Effector memory CD8-positive, alpha-beta T cell (primary cell): ENCODE measurements at places on chromosomes 3 and 15.

- H3K4me1 ChIP-seq, result no peaks in the 10 kb centered on the region
- no peak overlapping the region for H3K4me3 ChIP-seq
- H3K27me3 ChIP-seq, result no peaks in the 10 kb centered on the region
- no peak for DNase-seq
- no peaks in the 10 kb centered on the region for H3K36me3 ChIP-seq
Measured at GRCh38 chr3:11757441-11757875, 89.2 kb downstream of the TAMM41 start.

DNA sequence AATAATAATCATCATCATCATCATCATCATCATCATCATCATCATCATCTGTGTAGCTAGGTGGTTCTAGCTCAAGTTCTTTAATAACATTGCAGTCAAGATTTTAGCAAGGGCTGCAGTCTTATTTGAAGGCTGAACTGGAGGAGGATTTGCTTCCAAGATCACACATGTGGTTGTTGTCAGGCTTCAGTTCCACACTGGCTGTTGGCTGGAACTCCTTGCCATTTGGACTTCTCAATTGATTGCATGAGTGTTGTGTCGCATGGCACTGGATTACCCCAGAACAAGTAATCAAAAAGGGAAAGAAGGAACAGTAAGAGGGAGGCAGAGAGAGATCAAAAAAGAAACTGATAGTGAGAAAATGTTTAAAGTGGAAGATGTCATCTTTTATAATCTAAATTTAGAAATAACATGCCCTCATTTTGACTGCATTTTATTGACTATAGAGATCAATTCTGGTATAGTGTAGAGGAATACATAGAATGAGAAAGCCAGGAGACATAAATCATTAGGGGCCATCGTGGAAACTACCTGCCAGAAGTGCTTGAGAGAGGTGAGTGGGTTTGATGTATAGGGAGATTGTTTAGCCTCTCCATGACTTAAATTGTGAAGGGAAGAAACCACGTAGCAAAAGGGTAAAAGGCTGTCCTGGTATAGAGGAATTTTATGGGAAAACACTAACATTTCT, 346.6 kb upstream of the RBMS3 start:
- DNase-seq, result no peak
- H3K27ac ChIP-seq, result no peak overlapping the region
- no peaks in the 10 kb centered on the region for H3K36me3 ChIP-seq
- no peak overlapping the region for H3K4me3 ChIP-seq
- H3K4me1 ChIP-seq, result no peaks in the 10 kb centered on the region
- no peaks in the 10 kb centered on the region for H3K27me3 ChIP-seq

DNA sequence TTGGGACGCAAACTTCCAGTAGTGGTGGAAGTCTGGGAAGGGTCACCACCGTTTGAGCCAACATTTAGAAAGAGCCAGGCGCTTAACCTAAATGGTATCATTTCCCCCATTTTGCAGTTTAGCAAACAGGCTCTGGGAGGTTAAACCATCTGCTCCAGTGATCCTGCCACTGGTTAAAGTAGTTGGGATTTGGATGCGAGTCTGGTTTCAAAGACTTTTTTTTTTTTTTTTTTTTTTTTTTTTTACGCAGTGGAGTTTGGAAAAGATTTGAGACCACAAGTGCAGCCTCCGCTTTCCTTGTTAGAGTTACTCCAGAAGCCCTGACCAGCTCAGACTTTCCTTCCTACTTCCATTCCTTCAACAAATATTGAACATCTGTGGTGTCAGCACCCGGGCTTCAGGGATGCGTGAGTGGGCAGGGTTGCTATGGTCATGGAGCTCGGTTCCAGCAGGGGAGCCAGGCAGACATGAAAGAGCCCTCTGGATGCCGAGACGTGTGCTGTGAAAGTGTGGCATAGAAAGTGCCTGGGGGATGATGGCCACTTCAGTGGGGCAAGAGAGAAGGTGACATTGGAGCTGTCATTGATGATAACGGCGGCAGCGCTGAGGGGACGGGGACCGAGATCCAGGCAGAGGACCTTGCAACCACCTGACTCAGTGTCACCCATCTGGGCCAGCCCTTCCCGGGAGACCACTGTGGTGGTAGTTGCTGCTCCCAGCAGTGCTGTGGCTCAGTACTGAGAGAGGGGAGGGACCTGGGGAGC, 1.1 kb upstream of the RNU6-1 start:
- no peak for DNase-seq
- H3K36me3 ChIP-seq, result peaks cover 26% of the 10 kb centered on the region
- H3K4me1 ChIP-seq, result peaks cover 19% of the 10 kb centered on the region

- no peak for DNase-seq
- H3K4me1 ChIP-seq, result peaks cover 1% of the 10 kb centered on the region
- H3K4me3 ChIP-seq, result no peak overlapping the region
- no peak overlapping the region for H3K27ac ChIP-seq
- no peaks in the 10 kb centered on the region for H3K27me3 ChIP-seq
Measured at GRCh38 chr3:41327718-41328117, 128.4 kb downstream of the CTNNB1 start.

GRCh38 chr15:40693904-40694687, 878 bp upstream of the RAD51 start:
- H3K36me3 ChIP-seq, result peaks cover 19% of the 10 kb centered on the region
- H3K4me3 ChIP-seq, result peak overlapping the region; percentile 94
- H3K27me3 ChIP-seq, result no peaks in the 10 kb centered on the region
- no peak for DNase-seq
- peak overlapping the region; percentile 96 for H3K27ac ChIP-seq

GRCh38 chr3:122536632-122537001, 21.9 kb upstream of the KPNA1 start:
- peaks cover 12% of the 10 kb centered on the region for H3K4me1 ChIP-seq
- no peak for DNase-seq
- peaks cover 66% of the 10 kb centered on the region for H3K36me3 ChIP-seq
- H3K4me3 ChIP-seq, result no peak overlapping the region
- no peaks in the 10 kb centered on the region for H3K27me3 ChIP-seq
- no peak overlapping the region for H3K27ac ChIP-seq

GRCh38 chr3:128198313-128198712, 45.0 kb downstream of the EEFSEC start:
- H3K27me3 ChIP-seq, result no peaks in the 10 kb centered on the region
- H3K4me1 ChIP-seq, result peaks cover 7% of the 10 kb centered on the region
- DNase-seq, result no peak

GRCh38 chr3:12681089-12681942, 17.4 kb upstream of the RAF1 start:
- H3K4me1 ChIP-seq, result peaks cover 2% of the 10 kb centered on the region
- H3K36me3 ChIP-seq, result no peaks in the 10 kb centered on the region
- DNase-seq, result no peak
- H3K4me3 ChIP-seq, result no peak overlapping the region

DNA sequence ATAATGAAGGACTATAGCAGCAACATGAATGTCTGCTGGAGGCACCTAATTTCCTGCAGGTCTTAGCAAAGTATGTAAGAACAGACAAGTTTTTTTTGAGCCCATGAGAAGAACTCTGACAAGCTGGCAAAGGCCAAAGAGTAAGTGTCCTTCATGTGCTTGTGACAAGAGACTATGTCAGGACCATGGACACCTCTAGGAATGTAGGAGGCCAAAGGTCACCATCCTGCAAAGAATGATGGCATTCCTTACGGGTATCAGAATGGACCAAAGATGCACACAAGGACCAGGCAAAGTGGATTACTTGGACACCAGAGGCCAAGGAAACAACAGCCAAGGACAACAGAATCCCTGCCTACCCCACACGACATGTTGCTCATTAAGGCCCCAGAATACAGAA, 858.5 kb upstream of the CFAP20DC start:
- no peak overlapping the region for H3K27ac ChIP-seq
- H3K27me3 ChIP-seq, result no peaks in the 10 kb centered on the region
- no peak overlapping the region for H3K4me3 ChIP-seq
- no peaks in the 10 kb centered on the region for H3K4me1 ChIP-seq
- DNase-seq, result no peak
- H3K36me3 ChIP-seq, result no peaks in the 10 kb centered on the region

GRCh38 chr3:186587183-186587582, 16.7 kb downstream of the DNAJB11 start:
- H3K4me1 ChIP-seq, result no peaks in the 10 kb centered on the region
- no peaks in the 10 kb centered on the region for H3K27me3 ChIP-seq
- no peak for DNase-seq
- peaks cover 41% of the 10 kb centered on the region for H3K36me3 ChIP-seq
- no peak overlapping the region for H3K4me3 ChIP-seq

DNA sequence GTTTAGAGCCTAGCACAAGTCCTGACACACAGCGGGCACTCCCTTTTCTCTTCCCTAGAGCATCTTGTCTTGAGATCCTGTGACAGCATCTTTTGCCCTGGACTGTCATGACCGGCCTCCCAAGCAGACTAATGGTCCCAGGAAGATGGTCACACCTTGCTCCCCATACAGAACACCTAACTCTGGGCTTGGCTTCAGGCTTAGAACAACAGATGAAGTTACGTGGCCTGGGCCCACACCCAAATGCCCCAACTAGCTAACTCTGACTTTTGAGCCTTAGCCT, 781 bp upstream of the IP6K1 start:
- H3K4me3 ChIP-seq, result peak overlapping the region; percentile 90
- no peaks in the 10 kb centered on the region for H3K27me3 ChIP-seq
- H3K27ac ChIP-seq, result peak overlapping the region; percentile 99
- H3K36me3 ChIP-seq, result peaks cover 28% of the 10 kb centered on the region
- no peak for DNase-seq

- no peak for DNase-seq
- H3K27me3 ChIP-seq, result no peaks in the 10 kb centered on the region
- no peaks in the 10 kb centered on the region for H3K36me3 ChIP-seq
- H3K27ac ChIP-seq, result no peak overlapping the region
- H3K4me3 ChIP-seq, result no peak overlapping the region
Measured at GRCh38 chr15:77446840-77447390, 26.2 kb downstream of the HMG20A start.

- no peak for DNase-seq
- no peak overlapping the region for H3K27ac ChIP-seq
- no peaks in the 10 kb centered on the region for H3K27me3 ChIP-seq
- no peaks in the 10 kb centered on the region for H3K36me3 ChIP-seq
- no peak overlapping the region for H3K4me3 ChIP-seq
Measured at GRCh38 chr3:107345822-107346405, 31.3 kb upstream of the CCDC54 start.

GRCh38 chr15:47203993-47204392, 513.3 kb upstream of the SEMA6D start:
- no peaks in the 10 kb centered on the region for H3K27me3 ChIP-seq
- H3K4me3 ChIP-seq, result no peak overlapping the region
- no peaks in the 10 kb centered on the region for H3K4me1 ChIP-seq
- no peak for DNase-seq

GRCh38 chr3:149770246-149770645, 18.0 kb upstream of the COMMD2 start:
- peaks cover 33% of the 10 kb centered on the region for H3K27me3 ChIP-seq
- no peak overlapping the region for H3K4me3 ChIP-seq
- H3K4me1 ChIP-seq, result no peaks in the 10 kb centered on the region
- no peak overlapping the region for H3K27ac ChIP-seq
- H3K36me3 ChIP-seq, result no peaks in the 10 kb centered on the region
- no peak for DNase-seq

DNA sequence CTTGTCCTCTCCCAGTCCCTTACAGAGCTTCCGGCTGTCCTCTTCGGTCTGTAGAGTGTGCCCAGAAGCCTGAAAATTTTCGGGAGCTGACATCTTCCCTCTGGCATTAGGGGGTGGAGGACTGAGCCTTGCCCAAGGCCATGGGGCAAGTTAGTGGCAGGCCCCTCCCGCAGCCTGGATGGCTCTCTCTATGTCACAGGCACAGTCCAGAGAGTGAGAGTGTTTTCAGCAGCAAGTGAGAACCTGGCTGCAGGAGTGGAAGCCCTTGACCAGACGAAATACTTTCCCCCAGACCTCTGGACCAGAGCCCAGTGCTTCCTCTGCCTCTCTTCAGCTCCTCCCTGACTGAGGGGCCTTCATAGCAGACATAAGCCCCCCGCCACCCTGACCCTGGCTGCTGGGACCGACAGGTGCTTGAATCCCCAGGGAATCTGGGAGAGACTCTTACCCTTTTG, 50.5 kb upstream of the SEC22A start:
- DNase-seq, result no peak
- H3K4me3 ChIP-seq, result no peak overlapping the region
- H3K4me1 ChIP-seq, result peaks cover 3% of the 10 kb centered on the region
- peaks cover 4% of the 10 kb centered on the region for H3K36me3 ChIP-seq
- no peaks in the 10 kb centered on the region for H3K27me3 ChIP-seq

GRCh38 chr3:190543671-190544070, 29.8 kb downstream of the IL1RAP start:
- H3K36me3 ChIP-seq, result no peaks in the 10 kb centered on the region
- H3K27me3 ChIP-seq, result no peaks in the 10 kb centered on the region
- H3K4me1 ChIP-seq, result peaks cover 4% of the 10 kb centered on the region
- DNase-seq, result no peak

GRCh38 chr3:187197335-187197649, at the start of gene RTP1:
Gene RTP1, plus strand, starts transcription at chr3:187197486. Its CDS starts 30 bp downstream, at chr3:187197516.
- H3K4me1 ChIP-seq, result no peaks in the 10 kb centered on the region
- H3K27ac ChIP-seq, result no peak within 1 kb of the TSS
- DNase-seq, result no peak
- peaks cover 72% of the 10 kb centered on the region for H3K27me3 ChIP-seq

- H3K4me3 ChIP-seq, result no peak overlapping the region
- H3K36me3 ChIP-seq, result no peaks in the 10 kb centered on the region
- H3K27ac ChIP-seq, result no peak overlapping the region
- DNase-seq, result no peak
- peaks cover 16% of the 10 kb centered on the region for H3K4me1 ChIP-seq
Measured at GRCh38 chr3:183534249-183534648, 21.3 kb downstream of the KLHL6 start.

GRCh38 chr3:181955566-181955965, 243.8 kb downstream of the SOX2 start:
- H3K36me3 ChIP-seq, result peaks cover 3% of the 10 kb centered on the region
- DNase-seq, result no peak
- no peaks in the 10 kb centered on the region for H3K4me1 ChIP-seq
- no peak overlapping the region for H3K27ac ChIP-seq

DNA sequence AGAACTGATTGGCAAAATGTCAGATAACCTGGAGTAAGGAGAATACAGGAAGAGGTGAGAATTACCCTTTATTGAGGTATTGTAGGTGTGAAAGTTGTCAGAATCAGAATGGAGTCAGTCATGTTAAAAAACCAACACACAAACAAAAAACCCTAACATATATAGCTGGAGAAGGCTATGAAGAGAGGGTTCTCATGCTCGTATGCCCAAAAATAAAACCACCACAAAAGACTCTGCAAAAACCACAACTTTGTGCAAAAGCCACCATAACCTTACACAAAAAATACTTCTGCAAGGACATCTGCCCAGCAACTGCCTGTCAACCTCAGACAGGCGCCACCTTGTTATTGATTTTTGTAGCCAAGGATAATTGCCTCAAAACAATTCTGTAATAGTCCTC, 136.0 kb downstream of the CD47 start:
- H3K4me1 ChIP-seq, result peaks cover 30% of the 10 kb centered on the region
- H3K27ac ChIP-seq, result peak overlapping the region; percentile 61
- H3K36me3 ChIP-seq, result no peaks in the 10 kb centered on the region
- H3K4me3 ChIP-seq, result no peak overlapping the region
- no peaks in the 10 kb centered on the region for H3K27me3 ChIP-seq

DNA sequence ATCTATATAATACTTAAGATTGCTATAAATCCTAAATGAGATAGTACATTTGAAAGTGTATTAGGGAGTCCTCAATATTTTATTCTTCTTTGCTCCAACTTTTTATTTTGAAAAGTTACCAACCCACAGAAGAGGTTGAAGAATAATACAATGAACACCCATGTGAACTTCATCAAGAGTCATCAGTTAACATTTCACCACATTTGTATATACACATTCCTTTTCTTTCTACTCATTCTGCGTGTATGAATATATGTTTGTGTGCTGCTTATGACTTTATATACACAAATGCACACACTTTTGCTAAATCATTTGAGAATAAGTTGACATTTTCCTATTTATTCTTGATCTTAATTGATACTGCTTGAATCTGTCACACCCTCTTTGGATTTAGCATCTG, 193.3 kb upstream of the CGNL1 start:
- H3K4me1 ChIP-seq, result peaks cover 17% of the 10 kb centered on the region
- no peak overlapping the region for H3K4me3 ChIP-seq
- peaks cover 15% of the 10 kb centered on the region for H3K36me3 ChIP-seq
- H3K27me3 ChIP-seq, result no peaks in the 10 kb centered on the region
